ENCODE measurements at places on chromosomes 16 and 17.

DNA sequence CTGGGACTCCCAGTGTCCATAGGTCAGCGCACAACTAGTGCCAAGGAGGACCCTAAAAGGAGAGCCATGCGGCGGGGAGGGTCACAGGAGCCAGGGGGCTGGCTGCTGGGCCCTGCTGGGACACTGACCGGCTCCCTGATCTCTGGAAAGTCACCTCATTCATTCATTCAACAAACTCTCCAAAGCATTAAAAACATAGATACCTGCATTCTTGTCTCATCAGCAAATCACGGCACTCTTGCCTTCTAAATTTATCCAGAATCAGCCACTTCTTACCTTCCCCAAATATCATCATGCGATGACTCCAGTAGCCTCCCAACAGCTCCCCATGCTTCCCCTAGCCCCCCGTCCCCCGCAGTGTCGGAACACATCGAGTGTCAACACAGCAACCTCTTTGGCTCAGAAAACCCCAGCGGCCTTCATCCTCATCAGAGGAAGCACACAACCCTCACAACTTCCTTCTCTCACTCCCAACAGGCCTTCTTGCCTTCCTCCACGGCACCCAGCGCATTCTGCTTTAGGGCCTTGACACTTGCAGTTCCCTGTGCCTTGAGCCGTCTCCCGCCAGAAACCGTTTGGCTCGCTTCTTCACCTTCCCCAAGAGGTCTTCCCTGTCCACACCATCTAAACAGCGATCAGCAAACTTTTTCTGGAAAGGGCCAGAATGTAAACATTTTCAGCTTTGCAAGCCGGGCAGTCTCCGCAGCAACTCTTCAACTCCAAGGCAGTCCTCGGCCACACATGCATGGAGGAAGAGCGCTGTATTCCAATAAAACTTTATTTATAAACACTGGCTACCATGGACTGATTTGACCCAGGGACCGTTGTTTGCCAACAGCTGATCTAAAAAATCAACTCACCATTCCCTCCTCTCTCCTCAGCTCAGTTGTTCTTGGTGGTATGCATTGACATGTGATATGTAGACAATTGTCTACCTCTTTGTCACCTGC lies 119.5 kb upstream of the TNRC6C start:
- DNase-seq, result no peak

- DNase-seq, result no peak
These were observed 8.8 kb upstream of the TMEM238L start for GRCh38 chr17:10812674-10813073.

GRCh38 chr17:49487183-49487582 lies 7.9 kb upstream of the NGFR start:
- DNase-seq, result no peak

- DNase-seq, result no peak
These were observed 139.5 kb upstream of the PMFBP1 start for GRCh38 chr16:72311426-72311825.

GRCh38 chr17:41769346-41769862 lies 17.1 kb downstream of the JUP start:
- DNase-seq, result no peak

DNA sequence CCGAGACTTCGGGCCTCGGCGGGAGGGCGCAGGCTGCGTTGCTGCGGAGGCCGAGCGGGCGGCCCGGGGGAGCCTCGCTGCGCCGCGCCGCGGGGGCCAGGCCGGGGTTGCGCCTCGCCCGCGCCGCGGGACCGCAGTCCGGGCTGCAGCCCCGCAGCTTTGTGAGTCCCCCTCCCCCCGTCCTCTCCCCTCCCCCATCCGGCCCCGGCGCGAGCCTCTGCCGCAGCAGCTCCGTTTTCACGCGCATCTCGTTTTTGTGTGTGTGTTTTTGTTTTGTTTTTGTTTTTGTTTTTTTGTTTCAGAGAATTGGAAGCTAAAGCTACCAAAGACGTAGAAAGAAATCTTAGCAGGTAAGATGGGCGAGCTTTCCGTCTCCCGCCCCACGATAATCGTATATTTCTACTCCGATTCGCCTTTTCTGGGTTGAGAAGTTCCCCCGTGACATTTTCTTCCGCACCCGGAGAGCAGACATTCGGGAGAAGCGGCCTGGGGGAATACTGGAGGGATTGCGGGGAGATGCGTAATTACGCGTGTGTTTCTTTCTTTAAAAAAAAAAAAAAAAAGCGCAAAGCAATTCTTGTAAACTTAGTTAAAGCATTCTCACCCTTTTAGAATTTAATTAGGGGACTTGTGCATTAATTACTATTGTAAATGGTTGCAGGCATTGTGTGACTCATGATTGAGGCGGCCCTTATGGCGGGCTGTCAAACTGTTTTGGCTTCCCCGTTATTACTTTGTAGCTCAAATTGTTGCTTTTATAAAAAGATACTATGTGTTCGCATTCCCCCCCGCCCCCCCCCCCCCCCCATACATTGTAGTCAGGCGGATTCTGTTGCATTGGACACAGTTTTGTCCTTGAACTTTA lies 732 bp downstream of the TNRC6A start:
- DNase-seq, result peak; percentile 55

DNA sequence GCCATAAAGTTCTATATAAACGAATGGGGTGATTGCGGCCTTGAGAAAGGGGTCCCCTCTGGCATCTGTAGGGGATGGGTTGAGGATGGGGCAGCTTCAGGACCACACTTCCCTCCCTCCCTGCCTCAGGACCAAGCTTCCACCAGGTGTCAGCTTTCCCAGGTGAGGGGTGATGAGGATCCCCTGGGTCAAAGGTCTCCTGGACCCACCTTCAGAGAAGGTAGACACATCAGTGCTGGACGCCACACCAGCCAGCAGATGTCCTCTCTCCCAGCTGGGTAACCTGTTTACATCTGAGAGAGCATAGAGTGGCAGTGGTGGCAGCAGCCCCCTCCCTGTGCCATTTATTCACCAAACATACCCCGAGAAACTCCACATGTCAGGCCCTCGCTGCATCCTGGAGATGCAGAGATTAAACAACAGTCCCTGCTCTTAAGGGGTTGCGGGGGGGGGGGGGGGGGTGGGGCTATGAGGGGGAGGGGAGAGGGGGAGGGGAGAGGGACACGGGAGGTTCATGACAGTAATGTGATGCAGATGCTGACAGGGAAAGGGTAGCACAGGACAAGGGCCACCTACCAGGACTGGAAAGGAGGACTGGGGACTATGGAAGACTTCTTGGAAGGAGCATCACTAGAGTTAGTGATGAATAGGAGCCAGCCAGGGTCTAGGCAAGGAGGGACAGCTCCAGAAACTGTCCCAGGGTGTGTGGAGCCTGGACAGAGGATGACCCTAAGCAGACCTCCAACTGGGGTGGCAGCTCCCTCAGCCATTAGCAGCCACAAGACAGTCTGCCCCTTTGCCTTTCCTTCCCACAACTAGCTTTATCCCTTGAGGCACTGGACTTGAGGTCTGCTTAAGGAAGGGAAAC lies 5.0 kb downstream of the PROCA1 start:
- no peak for DNase-seq

GRCh38 chr16:89697616-89698331 lies 3.7 kb downstream of the SPATA2L start:
- no peak for DNase-seq

DNA sequence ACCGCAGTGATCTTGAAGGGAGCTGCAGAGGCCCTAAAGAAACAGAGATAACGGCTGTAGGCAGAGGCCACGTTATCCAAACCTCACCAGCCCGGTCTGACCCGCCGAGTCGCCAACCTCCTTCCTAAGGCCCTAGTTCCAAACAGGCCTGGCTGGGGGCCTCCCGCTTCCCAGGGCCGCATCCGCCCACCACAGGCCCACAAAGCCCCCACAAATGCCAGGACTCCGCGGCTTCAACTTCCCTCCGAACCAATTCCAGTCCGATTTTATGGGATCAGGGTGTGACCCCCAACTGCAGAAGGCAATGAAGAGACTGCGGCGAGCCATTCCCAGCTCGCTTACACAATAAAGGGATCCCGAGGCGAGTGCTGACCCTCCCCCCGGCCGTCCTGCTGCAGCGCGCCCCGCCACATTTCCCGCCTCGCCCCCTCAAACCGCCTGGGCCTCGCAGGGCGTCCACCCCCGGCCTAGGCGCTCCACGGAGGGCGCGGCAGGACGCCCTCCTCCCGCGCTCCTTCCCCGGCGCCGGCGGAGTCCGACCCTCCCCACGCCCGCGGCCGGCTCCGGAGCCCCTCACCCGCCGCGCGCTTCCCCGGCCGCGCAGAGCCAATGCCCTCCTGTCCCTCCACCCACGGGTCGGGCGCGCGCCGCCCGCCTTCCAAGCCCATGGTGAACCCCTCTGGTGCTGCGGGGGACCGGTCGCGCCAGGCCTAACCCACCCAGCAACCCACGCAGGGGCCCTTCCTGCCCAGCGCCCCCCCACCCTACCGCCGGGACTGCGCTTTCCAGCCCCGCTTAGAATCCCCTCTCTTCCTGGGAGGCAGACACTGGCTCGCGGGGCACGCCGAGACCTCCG lies 926 bp downstream of the MYH10 start:
- DNase-seq, result no peak

DNA sequence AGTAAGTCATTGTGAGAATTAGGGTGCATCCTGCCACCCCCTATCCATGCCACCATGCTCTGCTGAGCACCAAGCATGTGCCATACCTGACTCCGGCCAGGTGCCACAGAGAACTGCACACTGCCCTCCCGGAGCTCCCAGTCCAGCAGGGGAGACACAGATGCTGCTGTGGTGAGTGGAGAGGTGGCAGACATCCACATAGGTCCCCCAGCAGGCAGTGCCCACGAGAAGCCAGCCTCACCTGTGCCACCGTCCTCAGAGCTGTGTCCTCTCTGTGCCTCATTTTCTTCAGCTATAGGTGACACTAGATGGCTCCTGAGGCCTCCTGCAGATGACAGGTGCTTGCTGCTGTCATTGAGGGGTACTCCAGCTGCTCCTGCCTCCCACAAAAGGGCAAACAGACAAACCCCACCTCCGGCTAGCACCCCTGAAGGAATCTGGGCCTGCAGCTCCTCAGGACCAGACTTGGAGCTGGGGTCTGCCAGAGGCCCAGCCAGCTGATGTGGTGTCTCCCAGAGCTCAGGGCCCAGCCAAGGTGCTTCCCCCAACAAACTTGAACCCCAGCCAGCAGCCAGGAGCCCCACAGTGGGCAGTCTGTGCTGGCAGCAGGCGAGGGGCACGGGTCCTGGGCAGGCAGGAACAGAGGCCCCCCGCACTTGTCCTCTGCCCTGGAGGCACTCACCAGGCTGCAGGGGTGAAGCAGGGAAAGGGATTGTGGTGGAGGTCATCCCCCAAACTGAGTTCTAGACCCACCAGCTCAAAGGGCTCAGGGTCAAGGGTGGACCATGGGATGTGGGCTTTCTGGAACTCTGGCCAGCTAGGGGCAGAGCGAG lies 17.1 kb downstream of the FOXJ1 start:
- no peak for DNase-seq

- no peak for DNase-seq
These were observed 15.5 kb upstream of the NATD1 start for GRCh38 chr17:21268596-21269188.

GRCh38 chr17:10624969-10625368 lies 32.1 kb downstream of the MYH3 start:
- DNase-seq, result no peak

GRCh38 chr17:38324141-38324697 lies 19.5 kb downstream of the GPR179 start:
- DNase-seq, result no peak

GRCh38 chr16:19766988-19767387 lies 48.9 kb downstream of the IQCK start:
- DNase-seq, result no peak

DNA sequence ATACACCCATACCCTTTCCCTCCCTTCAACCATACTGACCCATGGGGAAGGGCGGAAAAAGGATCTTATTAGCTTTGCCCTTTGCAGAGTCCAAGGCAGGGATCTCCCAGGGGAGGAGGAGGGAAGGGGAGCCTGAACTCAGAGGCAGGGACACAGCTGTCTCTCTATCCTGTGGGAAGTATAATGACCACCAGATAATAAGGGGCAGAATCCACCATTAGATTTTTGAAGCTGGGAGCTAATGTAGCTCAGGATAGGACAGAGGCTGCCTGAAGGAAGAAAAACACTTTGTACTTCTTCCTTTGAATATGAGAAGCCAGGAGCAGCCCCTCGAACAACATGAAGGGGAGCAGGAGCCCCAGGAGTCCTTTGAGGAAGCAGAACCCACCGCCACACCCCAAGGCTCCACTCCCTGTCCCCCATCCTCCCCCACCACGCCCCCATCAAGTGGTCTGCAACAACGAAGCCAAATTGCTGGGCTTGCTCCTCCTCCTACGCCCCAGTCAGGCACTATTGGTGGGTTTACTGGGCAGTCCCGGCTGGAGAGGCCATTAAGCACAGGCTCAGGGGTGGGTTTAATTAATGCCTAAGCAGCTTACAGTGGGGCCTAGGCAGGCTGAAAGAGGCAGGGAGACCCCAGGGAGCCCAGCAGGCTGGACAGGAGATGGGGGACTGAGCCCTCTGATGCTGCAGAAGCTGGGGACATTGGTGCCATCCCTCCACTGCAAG lies 5.3 kb downstream of the MPP2 start:
- DNase-seq, result no peak

GRCh38 chr17:35011671-35012216 lies 31.4 kb downstream of the LIG3 start:
- no peak for DNase-seq

DNA sequence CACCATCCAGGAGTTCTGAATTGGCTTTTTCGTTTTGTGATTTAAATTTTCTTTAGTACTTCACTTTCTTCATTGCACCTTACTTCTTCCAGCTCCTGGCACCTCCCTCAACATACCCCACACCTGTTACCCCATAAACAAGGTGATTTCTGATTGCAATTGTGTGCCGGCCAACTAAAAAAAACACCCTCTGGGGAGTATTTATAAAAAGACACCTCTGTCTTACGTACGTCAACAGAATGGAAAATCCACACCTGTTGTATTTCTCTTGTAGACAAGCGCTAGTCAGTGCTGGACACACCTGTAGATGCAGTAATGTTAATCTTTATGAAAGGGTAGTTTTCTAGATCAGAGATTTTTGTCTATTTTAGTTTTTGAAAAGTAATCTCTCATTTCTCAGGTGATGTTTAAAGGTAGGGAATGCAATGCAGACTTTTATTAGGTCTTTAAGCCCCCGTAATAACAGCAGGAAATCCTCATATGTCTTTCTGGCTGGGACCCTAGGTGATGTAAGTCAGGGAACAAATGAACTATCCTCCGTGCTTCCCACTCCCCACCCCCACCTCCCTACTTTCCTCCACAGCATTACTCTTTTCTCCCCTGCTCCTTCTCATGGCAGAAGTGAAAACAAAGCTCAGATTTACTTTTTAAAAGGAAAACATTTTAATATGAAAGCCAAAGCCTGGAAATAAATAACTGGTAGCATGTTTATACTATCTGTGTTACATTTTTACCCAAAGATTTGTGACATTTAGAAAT lies 4.2 kb downstream of the MSI2 start:
- DNase-seq, result no peak

DNA sequence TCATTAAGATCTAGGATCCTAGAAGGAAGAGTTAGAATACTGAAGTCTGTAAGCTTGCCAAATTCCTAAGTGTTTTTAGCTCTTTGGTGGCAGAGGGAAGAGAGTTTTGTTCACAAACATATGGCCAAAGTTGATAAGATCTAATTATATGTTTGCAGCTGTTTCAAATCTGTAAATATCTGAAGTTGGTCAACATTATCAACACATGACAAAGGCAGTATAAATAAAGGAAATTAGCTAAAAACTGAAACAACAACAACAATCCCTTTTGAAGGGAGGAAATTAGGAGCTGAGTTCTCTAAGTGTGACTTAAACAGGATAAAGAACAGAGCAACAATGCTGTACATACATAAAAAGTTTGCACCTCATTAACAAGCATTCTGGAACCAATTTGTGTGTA lies 208.7 kb downstream of the KCNJ2 start:
- no peak for DNase-seq

All from foreskin fibroblast (primary cell).